ENCODE measurements at places on chromosomes 5 and 9.
A peak's percentile ranks its signal among the peaks of the same experiment; 100 is the strongest.

DNA sequence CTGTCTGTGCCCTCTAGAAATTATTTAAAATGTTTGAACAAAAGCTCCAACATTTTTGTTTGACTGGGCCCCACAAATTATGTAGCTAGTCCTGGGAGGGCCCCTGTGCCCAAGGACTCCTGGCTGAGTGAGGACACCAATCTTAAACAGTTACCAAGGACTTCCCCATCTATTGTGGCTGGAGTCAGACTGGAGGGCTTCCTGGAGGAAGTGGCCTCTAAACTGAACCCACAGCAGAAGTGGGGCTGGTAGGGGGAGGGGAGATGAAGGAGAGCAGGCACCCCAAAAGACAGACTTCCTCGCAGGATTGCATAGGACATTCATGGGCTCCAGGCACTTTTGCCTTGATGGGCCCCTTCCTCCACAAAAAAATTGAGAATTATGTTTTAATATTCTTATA is 8.1 kb downstream of the ADAMTS13 start:
- no peak for DNase-seq

DNA sequence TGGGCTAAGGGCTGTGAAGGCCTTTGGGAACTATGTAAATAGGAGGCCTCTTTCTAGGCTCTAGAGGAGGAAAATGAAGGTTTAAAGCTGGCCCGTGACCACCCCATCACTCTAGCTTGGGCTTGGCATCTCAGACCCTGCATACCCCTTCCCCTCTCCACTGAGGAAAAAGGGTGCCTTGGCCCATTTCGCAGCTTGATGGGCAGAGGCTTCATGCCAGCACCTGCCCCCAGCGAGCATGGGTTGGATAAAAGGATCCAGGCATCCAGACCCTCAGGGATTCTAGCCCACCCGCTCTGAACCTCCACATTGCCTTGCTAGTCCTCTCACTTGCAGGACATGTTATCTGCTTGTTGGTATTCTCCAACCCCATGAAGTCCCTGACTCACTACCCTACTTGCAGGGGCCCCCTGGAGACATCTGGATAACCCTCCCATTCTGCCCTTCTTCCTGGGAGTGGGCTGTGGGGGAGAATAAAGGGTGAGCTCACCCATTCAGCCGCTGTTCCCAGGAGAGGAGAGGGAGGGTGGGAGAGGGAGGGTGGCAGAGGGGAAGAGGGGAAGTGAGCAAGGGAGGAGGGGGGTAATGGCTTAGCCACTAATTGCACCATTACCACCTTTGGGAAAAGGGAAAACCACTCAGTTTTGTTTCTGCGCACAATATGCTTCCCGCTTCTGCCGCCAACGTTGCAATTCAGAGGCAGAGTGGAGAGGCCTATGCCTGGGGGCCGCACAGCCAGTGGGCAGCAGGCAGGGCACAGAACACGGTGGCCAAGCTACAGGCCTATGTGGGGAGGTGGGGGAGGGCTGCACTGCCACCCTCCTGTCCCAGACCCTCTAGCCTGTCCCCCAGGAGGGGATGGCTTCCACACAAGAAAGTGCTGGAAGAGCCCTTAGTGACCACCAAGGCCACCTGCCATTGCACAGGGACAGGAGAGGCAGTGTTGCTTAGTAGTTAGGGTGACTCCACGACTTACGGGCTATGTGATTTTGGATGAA is 2.1 kb upstream of the CAMK2A start:
- no peak for DNase-seq

- no peak for DNase-seq
Measured at GRCh38 chr9:69079186-69079585, 43.6 kb downstream of the FXN start.

DNA sequence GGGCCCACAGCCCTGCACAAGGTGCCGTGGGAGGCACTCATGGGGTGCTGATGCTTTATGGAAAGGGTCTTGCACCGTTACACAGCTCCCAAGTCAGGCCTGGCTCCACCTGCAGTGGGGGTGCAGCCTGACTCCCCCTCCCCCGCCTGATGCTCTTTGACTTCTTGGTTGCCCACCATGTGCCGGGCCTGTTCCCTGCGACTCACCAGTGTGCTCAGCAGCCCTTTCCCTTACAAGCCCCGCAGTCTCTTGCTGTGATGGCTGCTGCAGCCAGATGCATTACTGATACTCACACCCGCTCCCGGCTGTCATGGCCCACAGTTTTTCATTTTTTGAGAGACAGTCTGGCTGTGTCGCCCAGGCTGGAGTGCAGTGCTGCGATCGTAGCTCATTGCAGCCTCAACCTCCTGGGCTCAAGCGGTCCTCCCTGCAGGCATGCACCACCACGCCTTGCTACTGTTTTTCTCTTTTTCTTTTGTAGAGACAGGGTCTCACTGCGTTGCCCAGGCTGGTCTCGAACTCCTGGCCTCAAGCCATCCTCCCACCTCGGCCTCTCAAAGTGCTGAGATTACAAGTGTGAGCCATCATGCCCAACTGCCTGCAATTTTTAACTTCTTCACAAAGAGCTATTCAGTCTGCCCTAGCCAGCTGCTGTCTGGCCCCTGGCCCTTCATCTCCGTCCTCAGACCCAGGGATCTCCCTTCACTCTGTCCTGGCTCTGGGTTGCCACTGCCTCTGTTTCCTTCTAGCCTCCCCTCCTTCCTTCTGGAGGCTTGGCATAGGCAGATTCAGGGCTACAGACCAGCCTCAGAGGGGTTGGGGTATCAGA is 109.5 kb downstream of the RXRA start:
- no peak for DNase-seq

DNA sequence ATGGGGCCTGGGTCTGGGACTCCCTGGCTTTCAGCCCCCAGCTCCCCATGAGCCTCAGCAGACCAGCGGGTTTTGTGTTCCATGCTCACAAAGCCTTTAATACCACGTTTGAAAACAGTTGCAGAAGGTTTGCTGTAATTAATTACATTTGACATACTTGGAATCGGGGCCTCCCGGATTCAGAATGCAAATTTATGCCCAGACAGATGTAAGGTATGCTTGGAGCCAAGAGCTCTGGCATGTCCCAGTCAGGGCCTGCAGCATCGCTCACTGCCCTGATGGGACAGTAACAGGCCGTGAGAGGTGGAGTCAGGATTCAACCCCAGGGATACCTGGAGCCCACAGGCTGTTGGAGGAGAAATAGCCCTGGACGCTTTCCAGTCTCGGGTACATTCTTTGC is 12.2 kb downstream of the ZNF618 start:
- no peak for DNase-seq

GRCh38 chr9:36341936-36342577 is 58.0 kb downstream of the RNF38 start:
- no peak for DNase-seq

DNA sequence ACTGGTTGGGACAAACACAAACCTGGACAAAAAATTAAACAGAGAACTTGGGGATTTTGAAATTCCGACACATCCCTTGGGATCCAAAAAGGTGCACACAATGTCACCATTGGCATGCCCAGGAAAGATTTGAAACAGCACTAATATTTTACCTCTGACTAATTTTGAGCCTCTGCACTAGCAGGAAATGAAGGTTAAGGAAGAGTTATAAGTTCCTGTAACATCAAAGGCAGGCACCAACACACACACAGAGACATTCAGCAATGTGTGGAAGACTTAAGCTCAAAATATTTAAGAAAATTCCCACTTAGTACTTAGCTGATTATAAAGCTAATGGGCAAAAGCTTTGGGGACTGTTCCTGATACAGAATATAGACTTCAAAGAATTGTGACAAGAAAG is 247.0 kb downstream of the CDH9 start:
- no peak for DNase-seq

DNA sequence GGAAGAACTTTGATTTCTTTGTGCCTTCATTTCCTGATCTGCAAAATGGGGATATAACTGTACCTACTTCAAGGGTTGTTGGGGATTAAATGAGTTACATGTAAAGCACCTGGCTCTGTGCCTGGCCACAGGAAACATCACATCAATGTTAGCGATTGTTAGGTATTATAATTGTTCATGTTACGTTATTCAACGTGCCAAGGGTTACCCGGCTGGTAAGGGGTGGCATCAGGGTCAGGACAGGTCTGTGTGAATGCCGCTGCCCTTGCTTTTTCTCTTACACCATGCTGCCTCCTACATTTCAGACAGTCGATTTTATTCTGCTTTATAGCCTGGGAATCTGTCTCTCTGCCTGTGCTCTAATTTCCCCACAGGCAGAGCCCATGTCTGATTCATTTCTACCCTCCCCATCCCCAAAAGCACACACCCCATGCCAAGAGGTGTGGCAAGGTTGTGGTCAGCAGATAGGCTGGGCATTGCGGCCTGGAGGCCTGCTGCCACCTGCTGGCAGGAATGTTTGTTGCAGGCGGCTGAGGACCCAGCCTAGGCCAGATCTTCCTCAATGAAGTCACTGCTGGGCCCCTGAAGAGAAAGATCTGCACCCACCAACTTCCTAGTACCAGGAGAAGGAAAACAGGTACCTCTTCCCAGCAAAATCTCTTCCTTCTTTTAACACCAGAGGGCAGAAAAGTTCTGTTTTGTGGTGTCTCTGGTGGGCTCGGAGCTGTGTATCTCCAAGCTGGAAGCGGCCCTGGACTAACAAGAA is 5.3 kb downstream of the ANKS6 start:
- DNase-seq: peak; percentile 63

- DNase-seq: no peak
Measured at GRCh38 chr9:117074784-117075520, 339.9 kb downstream of the ASTN2 start.

DNA sequence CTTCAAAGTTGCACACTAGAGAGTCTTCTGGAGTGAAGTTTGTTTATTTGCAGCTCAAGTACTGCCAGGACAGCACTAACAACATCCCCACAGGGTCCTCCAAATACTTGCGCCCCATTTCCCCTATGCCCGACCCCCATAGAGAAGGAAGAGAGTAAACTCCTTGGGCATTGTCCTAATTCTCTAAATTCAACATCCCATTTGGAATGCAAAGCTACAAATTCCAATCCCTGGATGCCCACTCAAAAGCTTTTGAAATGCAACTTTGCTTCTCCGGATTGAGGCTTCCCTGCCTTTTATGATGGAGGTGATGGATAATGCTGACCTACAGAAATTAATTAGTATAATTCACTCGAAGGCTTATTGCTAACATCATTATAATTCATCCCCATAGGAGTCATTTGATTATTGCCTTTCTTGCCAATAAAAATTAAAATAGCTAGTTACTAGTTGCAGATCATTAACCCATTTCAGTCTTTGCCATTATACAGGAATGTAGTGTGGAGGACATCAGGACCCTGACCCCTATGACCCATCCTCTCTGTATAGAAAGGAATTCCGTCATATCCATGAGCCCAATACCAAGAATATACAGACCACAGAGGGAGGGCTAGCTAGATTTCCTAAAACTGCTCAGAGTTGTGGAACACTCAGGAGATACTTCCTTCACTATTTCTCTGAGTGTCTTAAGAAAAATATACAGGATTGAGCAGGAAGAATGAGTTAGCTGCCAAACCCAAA is 277.6 kb downstream of the ZNF608 start:
- no peak for DNase-seq

GRCh38 chr5:127959152-127959764 is 124.3 kb upstream of the SLC12A2 start:
- DNase-seq: peak; percentile 96

DNA sequence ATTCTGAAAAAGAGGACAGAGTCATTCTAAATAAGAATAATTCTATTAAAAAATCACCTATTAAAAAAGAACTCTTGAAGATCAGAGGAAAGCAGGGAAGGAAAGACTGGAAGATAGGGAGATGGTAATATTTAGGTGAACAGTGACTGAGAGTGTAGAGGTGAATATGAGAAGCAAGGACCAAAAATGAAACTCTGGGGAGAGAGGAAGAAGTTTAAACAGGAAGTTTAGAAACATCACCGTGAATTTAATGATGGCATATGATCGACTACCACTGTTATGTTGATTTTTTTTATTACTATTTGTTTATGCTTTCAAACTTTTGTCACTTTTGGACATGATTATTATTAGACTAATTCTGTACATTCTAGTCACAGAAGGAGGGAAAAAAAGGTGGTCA is 1.7 kb upstream of the SPINK6 start:
- no peak for DNase-seq

DNA sequence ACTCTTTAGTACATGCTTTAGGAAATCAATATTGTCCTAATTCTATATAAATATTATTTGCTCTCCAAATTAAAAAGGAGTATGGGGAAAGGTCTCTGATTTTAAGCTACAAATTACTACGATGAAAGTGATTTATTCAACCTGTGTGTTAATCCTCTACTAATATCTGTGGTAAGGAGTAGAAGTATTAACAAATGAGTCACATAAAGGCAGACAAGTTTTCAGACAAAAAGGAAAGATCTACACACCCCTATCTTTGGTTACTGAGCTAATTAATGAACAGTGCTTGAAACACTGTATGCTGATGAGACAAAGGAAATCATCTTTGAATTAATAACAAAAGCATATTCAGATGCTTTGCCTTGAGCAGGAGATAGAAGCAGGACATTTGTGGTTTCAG is 15.9 kb downstream of the LOX start:
- DNase-seq: no peak

GRCh38 chr9:92980085-92980745 is 32.9 kb downstream of the FGD3 start:
- DNase-seq: no peak

DNA sequence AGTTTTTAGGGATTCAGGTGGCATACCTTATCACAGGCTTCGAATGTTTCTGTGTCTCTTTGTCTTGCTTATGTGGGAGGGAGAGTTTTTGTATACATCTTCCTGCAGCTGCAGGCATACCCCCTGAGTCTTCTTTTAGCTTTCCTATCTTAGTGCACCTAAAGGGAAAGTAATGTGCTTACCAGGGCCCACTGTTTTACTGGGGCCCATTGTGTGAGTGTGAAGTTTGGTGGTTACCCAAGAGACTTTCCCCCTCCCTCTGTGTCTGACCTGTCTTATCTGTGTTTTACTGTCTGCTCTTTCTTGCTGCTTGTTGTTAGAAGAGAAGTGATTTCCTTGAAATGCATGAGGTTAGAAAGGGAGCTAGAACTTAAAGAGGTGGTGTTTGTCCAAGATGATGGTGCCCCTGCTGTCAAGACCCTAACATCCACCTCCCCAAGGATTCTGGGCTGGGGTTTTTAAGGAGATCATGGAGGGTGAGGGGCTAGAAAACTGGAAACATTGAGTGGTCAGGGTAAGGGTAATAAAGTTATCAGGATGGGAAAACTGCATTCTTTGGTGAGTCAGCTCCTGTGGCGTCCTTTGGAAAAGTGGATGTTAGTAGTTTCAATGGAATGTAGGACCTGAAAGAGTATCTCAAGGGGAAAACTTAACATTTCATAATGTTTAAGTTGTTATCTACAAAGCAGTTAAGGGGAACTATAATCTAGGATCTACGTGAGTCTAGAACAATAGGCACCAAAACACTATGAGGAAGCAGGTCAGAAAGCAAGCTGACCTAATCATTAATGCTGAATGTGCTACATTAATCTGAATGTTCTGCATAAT is 583.5 kb upstream of the TUSC1 start:
- peak; percentile 35 for DNase-seq

All from dermis microvascular lymphatic vessel endothelial cell (primary cell).